ENCODE measurements at places on chromosomes 5 and 9. TPM values are rescaled to one million over a fixed set of nuclear protein-coding genes. Genes with fewer than 3 reads are reported as not detected.

Gene FCN1
- total RNA-seq, result 3.6 TPM

GRCh38 chr5:139757727-139758509 is 37.7 kb upstream of the PSD2 start:
- DNase-seq, result no peak

Gene PCDHA4
- 5.8 TPM for total RNA-seq

- DNase-seq, result peak; percentile 46
Measured at GRCh38 chr9:16315720-16316119, 554.8 kb downstream of the BNC2 start.

DNA sequence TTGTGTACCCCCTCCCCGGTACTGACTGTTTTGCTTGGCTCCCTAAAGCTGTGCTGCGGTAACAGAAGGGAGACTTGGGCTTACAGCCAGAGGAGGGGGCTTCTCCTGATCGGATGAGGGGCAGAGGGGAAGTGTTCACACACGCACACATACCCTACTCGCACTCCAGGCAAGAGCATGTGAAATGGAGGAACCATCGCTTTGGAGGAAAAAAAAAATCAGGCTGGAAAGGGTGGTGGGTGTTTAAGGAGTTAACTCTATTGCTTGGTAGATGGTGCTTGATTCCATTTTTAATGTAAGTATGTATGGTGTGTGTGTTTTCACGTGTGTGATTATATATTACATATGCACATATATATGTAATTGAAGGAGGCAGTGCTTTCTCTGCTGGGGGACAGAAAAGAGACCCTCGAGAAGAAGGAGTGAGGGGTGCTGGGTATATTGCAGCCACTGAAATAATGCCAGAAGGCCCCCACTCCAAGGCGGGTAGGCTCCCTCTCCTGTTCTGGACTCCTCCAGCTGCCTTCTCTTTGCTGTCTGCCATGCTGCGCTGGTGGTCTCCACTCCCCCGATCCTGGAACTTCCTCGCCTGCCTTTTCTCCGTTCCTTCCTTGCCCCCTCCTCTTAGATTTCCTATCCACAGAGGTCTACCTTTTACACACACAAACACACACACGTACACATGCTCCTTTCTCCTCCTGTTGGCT is 721 bp downstream of the GRIA1 start:
- DNase-seq, result no peak

Gene SLC36A2
- not detected for total RNA-seq

Gene FBLL1
- total RNA-seq, result not detected

Gene C8G
- total RNA-seq, result not detected

DNA sequence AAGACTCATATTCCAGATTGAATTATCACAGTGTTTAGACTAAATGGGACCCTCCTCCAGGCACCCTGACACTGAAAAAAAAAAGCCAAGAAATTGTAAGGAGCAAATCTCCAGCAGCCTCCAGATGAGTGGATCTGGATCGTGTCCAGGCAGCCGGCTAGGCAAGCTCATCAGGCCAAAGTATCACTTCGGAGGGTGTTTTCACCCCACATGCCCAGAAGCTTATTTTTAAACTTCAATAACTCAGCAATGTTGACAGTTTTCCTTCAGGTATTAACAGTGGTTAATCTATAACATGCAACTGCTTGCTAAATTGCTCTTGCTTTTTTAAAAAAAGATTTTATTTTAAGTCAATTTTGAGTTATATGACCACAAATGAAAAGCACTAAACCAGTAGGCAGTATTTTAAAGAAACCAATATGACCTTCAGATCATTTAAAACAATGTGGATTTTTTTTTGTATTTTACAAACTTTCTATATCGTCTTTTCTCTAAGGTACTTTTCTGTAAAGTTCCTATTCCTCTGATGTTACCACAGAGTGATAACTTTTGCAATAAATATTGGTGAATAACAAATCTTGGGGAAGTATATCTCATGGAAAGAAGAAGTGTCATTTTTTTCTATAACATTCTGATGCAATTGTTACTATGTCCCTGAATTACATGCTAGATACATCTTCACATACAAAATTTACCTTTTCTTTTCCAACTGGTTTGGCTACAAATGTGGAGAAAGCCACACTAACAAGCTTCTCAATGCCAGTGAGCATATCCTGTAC is 30.7 kb downstream of the ACOT12 start:
- no peak for DNase-seq

GRCh38 chr5:115329475-115329874 is 33.0 kb upstream of the CCDC112 start:
- no peak for DNase-seq

Gene SPATA6L
- total RNA-seq, result 5.0 TPM

DNA sequence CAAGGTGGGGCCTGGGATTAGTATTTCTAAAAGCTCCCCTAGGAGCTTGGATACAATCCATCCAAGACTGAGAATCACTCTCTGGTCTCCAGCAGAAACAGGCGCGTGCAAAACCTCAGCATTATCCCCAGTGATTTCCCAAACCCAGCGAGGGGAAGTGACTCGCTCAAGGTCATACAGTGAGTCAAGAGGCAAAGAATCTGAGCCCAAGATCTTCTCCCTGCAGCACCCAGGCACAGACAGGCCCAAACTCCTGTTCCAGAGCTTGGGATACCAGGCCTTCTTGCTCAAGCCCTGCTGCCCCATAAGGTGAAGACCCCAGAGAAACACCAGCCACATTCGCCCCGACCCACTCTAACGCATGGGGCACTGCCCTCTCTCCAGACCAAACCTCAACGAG is 33.2 kb downstream of the SHB start:
- no peak for DNase-seq

Gene HK3
- 6.9 TPM for total RNA-seq

DNA sequence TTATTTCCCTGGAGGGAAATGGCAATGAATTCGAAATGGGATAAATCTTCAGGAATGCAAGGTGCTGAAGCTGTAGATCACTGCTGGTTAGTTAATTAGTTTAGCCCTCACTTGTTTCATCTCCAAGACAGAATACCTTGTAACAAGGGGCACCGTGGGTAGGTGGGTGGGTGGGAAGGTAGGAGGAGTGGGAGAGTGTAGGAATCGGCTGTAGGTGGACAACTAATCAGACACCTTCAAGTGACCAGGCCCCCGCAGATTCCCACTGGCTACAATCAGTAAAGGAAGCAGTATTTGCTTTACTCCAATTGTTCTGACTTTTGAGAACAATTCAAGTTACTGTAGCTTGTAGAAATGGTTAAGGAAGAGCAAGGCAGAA is 293.7 kb downstream of the TLE1 start:
- no peak for DNase-seq

GRCh38 chr5:43191740-43192557 is at the start of gene NIM1K:
NIM1K (plus strand) TSS chr5:43192225; CDS start chr5:43245776, 53,551 bp downstream.
- DNase-seq, result peak; percentile 51

- no peak for DNase-seq
Measured at GRCh38 chr9:93204470-93205043, 20.6 kb downstream of the WNK2 start.

DNA sequence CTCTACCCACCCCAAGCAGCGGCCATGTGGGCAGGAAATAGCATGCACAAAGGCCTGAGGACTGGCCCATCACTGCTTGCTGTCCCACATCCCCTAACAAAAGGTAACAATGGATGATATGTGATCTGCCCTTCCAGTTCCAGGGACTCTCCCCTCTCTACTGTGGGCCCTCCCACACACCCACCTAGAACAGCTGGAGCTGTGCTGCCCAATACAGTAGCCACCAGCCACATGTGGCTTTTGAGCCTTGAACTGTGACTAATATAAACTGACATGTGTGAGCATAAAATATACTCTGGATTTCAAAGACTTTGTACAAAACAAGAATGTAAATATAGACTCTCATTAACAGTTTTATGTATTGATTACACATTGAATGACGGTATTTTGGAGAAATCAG is 78.1 kb downstream of the C5orf15 start:
- no peak for DNase-seq

Gene SPINK4
- total RNA-seq, result not detected

- no peak for DNase-seq
Measured at GRCh38 chr5:150309101-150309885, 6.6 kb upstream of the ARSI start.

- no peak for DNase-seq
Measured at GRCh38 chr9:23573800-23574199, 252.2 kb downstream of the ELAVL2 start.

DNA sequence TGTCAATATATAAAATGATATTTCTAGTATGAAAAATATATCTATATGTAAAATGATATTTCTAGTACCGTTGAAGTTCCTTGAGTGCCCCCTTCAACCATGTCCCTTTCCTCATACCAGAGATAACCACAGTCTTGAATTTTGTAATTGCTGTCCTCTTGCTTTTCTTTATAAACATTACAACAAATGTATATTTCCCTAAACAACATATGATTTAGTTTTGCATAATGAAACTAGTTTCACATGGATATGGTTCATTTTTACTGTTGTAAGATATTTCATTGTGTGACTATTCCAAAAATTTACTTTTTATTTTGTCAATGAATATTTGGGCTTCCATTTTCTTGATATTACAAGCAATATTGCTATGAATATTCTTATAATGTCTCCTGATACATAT is 14.0 kb downstream of the NLN start:
- DNase-seq, result no peak

Gene RANBP3L
- total RNA-seq, result 4.0 TPM

Gene UAP1L1
- total RNA-seq, result 3.0 TPM

GRCh38 chr9:72315510-72316311 is 49.3 kb downstream of the ZFAND5 start:
- no peak for DNase-seq

DNA sequence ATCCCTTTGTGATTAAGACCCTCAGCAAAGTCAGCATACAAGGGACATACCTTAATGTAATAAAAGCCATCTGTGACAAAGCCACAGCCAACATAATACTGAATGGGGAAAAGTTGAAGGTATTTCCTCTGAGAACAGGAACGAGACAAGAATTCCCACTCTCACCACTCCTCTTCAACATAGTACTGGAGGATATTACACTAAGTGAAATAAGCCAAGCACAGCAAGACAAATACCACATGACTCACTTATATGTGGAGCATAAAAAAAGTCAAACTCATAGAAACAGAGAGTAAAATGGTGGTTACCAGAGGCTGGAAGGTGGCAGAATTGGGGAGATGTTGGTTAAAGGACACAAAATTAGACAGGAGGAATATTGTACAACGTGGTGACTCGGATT is 118.1 kb upstream of the NFIL3 start:
- DNase-seq, result no peak

GRCh38 chr9:133709691-133710571 is 28.2 kb downstream of the SARDH start:
- DNase-seq, result no peak

GRCh38 chr5:170633235-170634081 is 129.6 kb downstream of the KCNIP1 start:
- peak; percentile 75 for DNase-seq

- DNase-seq, result no peak
Measured at GRCh38 chr5:124022966-124023365, 511.0 kb downstream of the CSNK1G3 start.

DNA sequence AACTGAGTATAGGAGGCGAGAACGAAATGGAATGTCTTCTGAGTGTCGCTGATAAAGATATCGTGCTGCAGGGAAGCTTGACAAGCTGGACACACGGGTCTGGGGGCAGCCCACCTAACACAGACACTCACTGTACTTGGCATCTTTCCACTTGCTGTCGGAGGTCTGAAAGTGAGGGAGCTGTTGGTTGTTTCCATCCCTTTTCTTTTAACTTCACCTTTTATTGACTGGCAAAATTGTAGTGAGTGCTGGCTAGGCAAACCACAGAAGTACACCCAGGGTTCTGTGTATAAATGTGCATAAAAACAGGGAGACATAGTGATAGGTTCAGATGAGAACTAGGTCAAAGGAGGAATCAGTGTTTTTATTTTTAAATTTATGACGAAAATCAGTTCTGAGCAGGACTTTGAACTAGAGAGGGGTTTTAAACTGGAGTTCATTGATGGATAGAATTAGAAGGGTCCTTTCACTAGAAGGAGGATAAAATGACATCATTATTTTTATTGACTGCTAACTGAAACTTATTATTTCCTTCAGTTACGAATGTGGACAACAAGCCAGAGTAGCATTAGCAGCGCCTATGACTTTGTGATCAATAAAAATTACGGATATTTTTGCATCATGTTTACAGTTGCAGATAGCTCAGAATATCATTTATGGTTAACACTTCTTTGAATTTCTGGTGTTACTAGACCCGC is 817 bp downstream of the GAPVD1 start:
- DNase-seq, result no peak

DNA sequence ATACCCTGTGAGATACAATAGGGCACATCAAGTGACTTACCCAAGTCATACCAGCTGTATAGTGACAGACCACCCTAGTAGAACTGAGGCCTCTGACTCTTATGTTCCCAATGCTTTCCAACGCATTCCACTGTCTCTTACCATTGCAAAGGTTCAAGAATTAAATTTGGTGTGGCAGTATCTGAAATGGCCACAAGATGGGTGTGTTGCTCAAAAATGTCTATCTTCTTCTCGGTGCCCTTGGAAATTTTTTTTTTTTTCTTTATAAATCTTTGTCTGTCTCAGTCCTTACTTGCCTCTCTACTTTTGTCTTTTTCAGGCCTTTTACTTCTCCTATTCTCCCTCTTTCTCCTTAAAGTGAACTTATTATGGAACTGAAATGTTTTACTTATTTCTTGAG is 48.4 kb downstream of the GPR21 start:
- no peak for DNase-seq

Gene SLC6A7
- total RNA-seq, result not detected

GRCh38 chr5:153831973-153832372 is 206.7 kb downstream of the FAM114A2 start:
- no peak for DNase-seq

- no peak for DNase-seq
Measured at GRCh38 chr5:74638970-74639806, 1.3 kb downstream of the ENC1 start.

- DNase-seq, result no peak
Measured at GRCh38 chr5:123476731-123477130, 35.2 kb upstream of the CSNK1G3 start.

DNA sequence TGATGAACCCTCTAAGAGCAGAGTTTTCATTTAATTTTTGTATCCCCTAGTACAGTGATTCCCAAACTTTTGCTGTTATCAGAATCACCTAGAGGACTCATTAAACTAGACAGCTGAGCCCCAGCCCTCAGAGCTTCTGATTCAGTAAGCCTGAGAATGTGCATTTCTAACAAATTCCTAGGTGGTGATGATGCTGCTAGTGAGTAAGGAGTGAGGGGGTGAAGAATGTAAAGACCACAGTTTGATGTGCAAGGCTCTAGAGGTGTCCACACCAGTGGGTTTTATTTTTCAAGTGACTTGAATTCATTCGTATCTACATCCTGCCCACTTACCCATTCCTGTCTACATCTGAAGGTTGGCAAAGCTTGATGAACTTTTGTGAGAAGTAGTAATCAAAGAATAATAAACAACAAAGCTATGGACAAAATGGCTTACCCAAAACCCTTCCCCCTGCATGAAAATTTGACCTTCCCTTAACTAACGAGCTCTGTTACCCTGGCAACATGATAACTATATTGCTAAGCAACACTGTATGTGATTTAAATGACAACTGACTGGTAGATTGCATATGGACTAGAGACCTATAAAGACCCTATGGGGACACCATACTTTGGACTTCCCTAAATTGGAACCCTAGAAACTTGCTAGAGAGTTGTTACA is 35.2 kb downstream of the DTWD2 start:
- DNase-seq, result no peak

Gene DAP
- total RNA-seq, result 49.0 TPM

- peak; percentile 87 for DNase-seq
Measured at GRCh38 chr5:143403593-143404415, at the start of gene NR3C1. NR3C1 (minus strand) TSS chr5:143403686; CDS start chr5:143400839, 2,847 bp downstream.

All from uterus (tissue), 4 donors.